ENCODE measurements at places on chromosomes 3 and 15.

- DNase-seq = no peak
These were observed 164.9 kb upstream of the SETMAR start for GRCh38 chr3:4138150-4138785.

DNA sequence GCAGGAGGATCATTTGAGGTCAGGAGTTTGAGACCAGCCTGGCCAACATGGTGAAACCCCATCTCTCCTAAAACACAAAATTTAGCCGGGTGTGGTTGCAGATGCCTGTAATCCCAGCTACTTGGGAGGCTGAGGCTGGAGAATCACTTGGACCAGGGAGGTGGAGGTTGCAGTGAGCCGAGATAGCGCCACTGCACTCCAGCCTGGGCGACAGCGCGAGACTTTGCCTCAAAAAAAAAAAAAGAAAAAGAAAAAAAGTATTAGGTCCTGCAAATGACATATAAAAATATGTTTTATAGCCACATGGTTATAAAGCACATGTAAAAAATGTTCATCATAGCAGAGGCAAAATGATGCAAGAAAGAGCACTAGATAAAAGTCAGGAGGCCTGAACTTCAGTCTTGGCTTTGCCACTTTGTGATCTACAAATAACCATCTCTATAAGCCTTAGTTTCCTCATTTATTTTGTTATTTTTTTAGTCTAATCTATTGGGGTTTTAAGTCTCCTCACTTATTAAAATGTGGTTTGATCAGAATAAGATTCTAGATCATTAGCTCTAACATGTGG, 4.9 kb downstream of the SLC12A6 start:
- DNase-seq = no peak

GRCh38 chr3:129333891-129334290, 55.2 kb downstream of the HMCES start:
- no peak for DNase-seq

- no peak for DNase-seq
These were observed 222.6 kb downstream of the PDCD6IP start for GRCh38 chr3:34020726-34021680.

DNA sequence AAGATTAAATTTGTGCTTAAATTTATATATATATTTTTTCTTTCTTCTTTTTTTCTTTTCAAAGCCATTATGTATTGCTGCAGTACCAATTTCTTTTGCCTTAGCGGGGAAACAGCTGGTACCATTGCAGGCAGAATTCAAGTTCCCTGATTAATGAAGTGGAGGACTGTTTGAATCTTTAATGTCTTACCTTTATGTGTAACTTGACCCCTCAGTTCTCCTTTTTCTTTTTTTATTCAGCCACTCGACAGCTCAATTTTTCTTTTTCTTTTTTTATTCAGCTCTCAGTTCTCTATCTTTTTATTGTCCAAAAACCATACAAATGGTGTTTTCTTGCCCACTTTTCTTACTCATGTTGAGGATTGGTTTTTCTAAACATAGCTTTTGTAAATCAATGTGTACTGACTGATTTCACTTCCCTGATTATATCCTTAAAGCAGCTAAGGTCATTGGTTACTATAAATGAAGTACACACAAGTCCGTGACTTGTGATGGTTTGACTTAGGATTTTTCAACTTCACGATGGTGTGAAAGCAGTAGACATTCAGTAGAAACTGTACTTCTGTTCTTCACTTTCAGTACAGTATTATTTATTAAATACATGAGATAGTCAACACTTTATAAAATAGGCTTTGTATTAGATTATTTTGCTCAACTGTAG, 22.8 kb downstream of the ATP2C1 start:
- no peak for DNase-seq

GRCh38 chr3:106342386-106342785, 473.6 kb upstream of the CBLB start:
- no peak for DNase-seq

DNA sequence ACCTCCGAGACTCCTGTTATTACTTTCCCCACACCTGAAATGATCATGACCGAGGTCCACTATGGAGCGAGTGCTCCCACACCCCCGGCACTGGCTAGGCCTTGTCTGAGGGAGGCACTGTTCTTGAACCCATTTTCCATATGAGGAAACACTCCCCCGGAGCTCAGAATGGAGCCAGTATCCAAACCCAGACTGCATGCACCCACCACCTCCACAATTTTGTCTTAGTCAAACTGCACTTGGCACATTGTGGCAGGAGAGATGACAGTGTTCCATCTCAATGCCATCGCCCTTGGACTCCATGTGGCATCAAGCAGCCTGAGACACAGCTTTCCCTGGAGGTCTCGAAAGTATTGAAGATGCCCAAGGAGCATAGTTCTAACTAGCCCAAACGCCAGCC, 154.1 kb downstream of the NUP210 start:
- no peak for DNase-seq

GRCh38 chr3:30324587-30324986, 281.8 kb upstream of the TGFBR2 start:
- no peak for DNase-seq

GRCh38 chr3:27345493-27345892, 23.7 kb downstream of the NEK10 start:
- DNase-seq = no peak

GRCh38 chr15:79434361-79434760, 2.2 kb downstream of the MINAR1 start:
- no peak for DNase-seq

DNA sequence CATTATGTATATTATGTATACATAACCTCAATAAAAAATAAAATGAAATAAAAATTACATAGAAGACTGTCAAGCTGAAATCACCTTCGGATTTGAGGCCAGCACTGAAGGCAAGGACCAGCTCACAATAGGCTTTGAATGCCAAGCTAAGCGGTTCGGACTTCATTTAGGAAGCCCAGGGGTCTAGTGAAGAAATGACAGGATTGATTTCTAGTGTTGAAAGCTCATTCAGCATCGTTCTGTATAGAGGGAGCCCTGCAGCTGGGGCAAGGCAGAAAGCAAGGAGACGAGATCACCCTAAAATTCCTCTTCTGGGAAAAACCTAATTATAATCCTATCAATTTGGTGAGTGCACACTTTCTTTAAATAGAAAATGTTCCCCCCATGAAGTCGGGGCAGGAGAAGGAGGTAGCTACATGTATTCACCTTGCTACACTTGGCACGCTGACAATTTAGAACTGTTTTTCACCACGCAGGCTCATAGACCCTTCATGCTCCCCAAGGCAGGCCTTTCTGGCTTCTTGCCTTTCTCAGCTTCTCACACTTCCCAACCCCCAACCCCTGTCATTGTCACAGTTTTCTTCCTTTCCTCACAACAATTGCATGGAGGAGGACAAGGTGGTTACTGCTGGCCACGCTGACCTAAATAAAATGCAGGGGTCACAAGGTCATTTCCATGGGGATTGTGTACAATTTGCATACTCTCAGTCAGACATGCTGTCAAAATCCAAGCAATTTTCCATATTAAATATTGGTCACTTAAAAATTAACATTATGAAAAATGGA, 44.4 kb upstream of the SSR3 start:
- no peak for DNase-seq

DNA sequence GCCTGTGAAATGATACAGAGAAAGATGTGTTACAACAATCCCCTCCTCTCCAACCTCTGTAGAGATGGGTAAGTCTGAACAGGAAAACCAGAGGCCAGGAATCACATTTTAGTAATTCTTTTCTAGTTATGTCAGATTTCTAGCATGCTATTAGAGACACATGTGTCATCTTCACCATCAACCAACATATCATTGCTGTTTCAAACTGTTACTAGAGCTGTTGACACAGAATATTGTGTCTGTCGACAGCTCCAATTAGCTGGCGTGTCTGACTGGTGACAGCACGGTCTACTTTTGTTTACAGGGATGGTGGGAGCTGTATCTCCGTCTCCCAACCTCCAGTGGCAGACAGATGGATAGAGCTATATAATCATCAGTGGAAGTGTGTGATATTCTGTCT, 393.2 kb downstream of the SOX2 start:
- no peak for DNase-seq

GRCh38 chr15:77019521-77020331, 24.8 kb downstream of the PSTPIP1 start:
- no peak for DNase-seq

DNA sequence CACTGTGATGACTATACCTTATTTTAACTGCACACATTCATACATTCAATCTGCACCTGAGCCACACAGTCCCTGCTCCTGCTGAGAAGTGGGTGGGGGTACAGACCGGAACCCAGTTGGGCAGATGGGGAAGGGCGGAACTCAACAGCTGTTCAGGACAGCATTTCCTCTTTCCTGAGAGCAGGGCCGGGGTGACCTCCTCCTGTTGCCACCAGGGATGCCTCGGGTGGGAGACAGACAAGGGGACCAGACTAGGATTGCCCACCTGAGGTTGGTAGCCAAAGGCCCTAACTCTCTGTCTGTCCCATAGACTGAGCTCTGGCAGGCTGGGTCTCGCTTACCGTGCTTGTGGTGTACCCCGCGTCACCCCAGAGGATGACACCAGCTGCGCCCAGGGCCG, 3.9 kb downstream of the HYAL2 start:
- no peak for DNase-seq
